ENCODE measurements at places on chromosomes 7 and 10.

GRCh38 chr10:100382553-100382952 is 35.5 kb downstream of the SCD start:
- DNase-seq, result no peak

- no peak for DNase-seq
Measured at GRCh38 chr7:106617860-106618259, 43.1 kb downstream of the CCDC71L start.

DNA sequence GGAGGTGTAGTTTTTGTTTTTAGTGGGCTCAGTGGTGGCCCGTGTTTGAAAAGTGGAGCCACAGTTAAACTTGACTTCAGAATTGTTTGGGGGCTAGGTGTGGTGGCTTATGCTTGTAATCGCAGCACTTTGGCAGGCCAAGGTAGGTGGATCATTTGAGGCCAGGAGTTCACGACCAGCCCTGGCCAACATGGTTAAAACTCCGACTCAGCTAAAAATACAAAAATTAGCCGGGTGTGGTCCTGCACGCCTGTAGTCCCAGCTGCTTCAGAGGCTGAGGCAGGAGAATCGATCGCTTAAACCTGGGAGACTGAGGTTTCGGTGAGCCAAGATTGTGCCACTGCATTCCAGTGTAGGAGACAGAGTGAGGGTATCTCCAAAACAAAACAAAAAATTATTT is 1.8 kb downstream of the CCT6A start:
- no peak for DNase-seq

DNA sequence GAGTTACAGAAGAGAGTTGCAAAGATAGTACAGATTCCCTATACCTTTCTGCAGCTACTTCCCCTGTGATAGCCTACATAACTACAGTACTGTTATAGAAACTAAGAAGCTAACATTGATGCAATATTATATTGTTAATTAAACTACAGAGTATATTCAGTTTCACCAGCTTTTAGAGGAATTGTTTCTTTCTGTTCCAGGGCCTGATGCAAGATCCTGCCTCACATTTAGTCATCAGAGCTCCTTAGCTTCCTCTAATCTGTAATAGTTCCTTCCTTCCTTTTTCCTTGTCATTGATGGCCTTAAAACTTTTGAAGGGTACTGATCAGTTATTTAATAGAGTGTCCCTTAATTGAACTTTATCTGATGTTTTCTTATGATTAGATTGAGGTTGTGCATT is 56.8 kb downstream of the SDHAF3 start:
- no peak for DNase-seq

DNA sequence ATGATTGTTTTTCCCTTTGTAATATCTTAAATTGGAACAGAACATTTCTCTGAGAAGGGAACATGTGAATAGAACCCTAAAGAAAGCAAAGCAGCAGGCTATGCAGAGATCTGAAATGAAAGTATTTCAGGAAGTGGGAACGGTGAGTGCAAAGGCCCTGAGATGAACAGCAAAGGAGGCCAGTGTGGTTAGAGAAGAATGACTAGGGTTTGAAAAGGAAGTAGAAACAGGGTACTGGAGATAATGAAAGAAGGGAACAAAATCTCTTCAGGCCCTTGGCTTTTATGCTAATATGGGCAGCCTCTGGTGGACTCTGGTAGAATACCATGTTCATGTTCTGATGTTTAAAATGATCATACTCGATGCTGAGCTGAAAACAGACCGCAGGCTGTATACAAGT is 22.2 kb downstream of the ARHGAP21 start:
- DNase-seq, result no peak

DNA sequence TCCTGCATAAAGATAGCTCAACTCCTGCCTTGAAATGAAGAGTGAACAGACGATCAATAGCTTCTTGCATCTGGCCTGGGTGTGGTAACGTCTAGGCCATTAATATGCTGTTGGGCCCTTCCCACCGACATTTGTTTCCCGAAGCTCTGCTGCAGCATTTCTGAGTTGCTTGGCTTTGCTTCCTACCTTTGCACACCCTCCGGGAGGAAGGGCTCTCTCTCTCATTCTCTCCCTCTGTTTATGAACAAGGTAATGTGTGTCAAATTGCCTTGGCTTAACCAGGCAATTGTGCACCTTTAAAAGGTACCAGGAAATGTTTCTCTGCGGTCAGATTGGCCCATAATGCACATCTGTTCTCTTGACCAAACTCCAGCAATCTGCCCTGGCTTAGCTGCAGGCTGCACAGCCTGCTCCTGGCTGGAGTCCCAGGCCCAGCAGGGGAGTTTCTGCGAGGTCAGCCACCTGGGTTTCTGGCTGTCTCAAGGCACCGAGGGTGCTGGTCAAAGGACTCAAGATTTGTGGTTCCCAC is 223.7 kb downstream of the SNX10 start:
- peak; percentile 29 for DNase-seq

GRCh38 chr7:28382144-28382543 is 30.2 kb upstream of the CREB5 start:
- no peak for DNase-seq

DNA sequence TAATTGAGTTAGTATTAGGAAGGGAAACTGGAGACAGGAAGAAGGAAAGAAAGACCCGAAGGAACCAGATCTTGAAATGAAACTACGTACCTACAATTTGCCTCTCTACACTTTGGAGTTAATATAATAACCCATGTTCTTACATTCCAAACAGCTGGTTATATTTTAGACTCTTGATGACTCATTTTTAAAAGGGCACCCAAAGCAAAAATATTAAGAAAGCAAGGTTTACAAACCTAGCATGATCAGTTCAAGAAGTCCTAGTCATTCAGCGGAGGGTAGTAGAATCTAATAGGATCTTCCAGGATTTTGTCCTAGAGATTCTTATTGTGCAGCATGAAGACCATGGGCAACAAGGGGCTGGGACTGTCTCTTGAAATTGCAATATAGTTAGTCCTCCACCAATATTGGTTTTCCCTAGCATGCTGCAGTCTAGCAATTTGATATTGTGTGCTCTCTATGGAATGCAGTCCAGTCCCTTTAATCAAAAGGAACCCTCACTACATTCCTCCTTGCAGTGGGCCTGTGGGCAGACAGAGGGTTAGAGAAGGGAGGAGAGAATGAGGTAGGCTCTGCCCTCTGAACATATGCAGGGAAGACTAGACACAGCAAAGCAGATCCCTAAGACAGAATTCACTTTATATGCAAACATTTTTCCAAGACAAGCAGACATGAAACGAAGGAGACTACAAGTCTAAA is 230.3 kb downstream of the INHBA start:
- DNase-seq, result peak; percentile 47

GRCh38 chr10:12873172-12873571 is 128.3 kb downstream of the CCDC3 start:
- no peak for DNase-seq

DNA sequence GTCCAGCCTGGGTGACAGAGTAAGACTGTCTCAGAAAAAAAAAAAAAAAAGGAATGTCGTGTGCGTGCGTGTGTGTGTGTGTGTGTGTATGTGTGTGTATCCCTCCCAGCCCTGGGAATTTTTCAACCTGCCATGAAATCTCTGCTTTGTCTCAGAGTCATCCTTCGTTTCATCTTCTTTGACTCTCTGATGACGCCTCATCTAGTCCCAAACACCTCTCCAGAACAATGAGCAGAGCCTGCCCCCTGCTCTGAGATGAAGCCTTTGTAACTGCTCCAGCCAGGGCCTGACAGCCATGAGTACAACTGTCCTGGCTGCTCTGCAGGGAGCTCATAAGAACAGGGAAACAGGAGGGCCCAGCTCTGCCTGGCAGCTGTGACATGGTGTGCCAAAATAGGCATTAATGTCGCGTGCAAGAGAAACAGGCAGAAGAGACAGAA is 149.5 kb downstream of the FAM107B start:
- DNase-seq, result no peak

GRCh38 chr10:11048707-11049278 is 31.1 kb downstream of the CELF2 start:
- DNase-seq, result no peak

DNA sequence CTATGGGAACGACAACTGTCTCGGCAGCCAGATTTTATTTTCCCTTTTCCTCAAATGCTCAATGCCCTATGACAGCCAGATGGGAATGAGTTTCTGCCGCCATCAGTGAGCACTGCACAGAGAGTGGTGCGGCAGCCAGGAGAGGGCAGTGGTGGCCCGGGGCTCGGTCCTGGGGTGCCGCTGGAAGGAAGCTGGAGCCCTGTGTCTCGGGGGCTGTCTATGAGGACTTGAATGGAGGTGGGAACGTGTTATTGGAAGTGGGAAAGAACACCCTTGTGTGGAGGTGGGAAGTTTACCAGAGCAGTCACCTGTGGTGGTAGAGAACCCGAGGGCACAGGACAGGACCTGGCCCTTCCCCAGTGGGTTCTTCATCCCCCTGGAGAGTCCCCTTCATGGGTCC is 35.8 kb downstream of the JAKMIP3 start:
- no peak for DNase-seq

GRCh38 chr7:105306298-105306748 is 82.4 kb downstream of the SRPK2 start:
- DNase-seq, result no peak

- DNase-seq, result no peak
Measured at GRCh38 chr10:129924375-129925085, 39.5 kb downstream of the EBF3 start.

DNA sequence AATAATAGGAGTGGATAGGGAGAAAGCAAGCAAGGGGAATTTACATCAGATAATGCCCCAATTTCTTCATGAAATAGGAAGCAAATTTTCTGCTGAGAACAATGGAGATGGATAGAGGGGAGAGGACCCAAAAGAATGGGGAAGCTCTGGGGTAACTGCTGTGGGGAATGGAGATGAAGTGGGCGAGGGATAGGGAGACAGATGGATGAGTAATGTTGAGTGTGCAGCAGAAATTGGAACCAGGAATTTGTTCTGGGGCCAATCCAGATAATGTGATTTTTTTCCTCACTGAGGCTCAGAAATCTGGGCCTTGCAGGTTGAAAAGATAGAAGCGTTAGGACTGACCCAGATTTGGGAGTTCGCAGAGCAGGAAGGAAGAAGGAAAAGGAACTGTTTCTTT is 24.5 kb upstream of the MRC1 start:
- peak; percentile 22 for DNase-seq

DNA sequence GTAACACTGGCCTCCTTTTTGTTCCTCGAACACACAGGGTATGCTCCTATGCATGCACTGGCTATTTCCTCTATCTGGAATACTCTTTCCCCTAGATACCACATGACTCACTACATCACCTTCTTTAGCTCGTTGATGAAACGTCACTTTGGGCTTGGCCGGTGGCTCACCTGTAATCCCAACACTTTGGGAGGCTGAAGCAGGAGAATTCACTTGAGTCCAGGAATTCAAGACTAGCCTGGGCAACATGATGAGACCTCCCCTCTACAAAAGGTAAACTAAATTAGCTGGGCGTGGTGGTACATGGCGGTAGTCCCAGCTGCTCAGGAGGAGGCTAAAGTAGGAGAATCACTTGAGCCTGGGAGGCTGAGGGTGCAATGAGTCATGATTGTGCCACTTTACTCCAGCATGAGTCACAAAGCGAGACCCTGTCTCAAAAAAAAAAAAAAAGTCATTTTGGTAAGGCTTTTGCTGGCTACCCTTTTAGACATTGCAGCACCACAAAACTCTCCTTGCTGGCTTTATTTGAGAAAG is 14.5 kb downstream of the ANKIB1 start:
- peak; percentile 40 for DNase-seq

DNA sequence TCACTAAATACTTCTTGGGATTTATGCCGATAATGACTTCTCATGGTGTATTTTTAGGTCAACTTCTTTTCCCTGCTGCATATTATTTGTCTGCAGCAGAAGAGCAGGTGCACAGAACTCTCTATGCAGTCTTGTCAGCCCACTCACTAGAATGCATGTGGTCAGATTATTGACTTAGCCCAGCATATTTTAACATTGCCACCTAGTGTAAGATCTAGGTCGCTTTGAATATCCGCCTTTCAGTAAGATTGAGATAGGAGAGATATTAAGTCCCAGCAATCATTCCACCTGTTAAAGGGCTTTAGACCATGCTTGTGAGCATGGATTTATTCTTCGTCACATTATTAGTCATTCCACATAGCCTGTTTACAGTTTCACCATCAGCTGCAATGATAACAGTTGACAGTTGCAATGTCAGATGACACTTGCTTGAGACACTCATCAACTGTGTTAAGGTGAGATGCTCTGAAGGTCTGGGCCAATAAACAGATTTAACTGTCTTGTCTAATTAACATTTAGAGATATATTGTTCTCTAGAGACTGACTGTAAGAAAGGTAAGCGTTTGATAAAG is 491.7 kb downstream of the ARL4A start:
- DNase-seq, result peak; percentile 23

GRCh38 chr7:91193141-91193540 is 71.1 kb upstream of the FZD1 start:
- peak; percentile 22 for DNase-seq

GRCh38 chr7:51160411-51160810 is 156.2 kb downstream of the COBL start:
- DNase-seq, result no peak

DNA sequence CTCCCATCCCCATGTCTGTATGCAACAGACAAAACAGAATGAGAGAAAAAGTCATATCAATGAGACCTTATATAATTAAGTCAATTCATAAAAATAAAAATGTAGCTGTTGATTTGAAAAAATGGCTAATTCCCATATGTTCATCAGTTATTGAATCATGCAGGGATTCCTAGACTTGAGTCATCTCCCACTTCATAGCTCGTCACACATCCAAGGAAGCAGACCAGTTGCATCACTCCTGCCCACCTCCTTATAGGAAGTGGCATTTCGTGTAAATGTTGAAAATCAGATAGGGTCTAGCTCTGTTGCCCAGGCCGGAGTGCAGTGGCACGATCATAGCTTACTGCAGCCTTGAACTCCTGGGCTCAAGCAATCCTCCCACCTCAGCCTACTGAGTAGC is 56.1 kb upstream of the SH2B2 start:
- DNase-seq, result no peak

DNA sequence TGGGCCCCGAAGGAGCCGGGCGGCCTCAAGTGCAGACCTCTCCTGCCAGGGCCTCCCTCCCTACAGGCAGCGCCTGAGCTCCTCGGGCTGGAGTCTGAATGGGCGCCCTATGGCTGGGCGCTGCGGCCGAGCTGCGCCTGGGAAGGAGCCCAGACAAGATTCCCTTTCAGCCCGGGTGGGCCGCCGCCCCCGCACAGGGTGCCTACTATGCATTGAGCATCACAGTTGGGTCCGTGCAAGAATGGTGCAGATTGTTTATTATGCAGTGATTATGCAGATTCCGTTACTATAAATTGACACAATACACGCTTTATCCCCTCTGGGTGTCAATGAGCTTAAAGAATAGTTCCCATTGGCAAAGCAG is 77.2 kb upstream of the PDGFA start:
- DNase-seq, result no peak

- DNase-seq, result no peak
Measured at GRCh38 chr10:98331885-98332284, 63.9 kb upstream of the LOXL4 start.

DNA sequence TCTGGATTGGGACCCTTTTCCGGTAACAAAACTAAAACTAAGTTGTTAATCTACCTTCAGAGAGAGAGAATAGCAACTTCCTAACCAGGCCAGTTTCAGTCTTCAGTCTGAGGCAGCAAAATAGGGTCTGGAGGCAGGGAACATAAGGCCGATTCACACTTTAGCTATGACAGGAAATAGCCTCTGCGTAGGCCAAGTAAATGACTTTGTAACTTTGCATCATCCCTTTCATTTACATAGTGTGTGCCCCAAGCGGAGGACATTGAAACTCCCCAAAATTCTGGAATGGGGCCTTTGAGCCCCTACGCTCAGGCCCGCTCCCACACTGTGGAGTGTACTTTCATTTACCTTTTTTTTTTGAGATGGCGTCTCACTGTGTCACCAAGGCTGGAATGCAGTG is 1.7 kb upstream of the UPP1 start:
- peak; percentile 74 for DNase-seq
